ENCODE measurements at places on chromosomes 11 and 22.

- DNase-seq, result no peak
These were observed 765.4 kb upstream of the ANO3 start for GRCh38 chr11:25566298-25567200.

DNA sequence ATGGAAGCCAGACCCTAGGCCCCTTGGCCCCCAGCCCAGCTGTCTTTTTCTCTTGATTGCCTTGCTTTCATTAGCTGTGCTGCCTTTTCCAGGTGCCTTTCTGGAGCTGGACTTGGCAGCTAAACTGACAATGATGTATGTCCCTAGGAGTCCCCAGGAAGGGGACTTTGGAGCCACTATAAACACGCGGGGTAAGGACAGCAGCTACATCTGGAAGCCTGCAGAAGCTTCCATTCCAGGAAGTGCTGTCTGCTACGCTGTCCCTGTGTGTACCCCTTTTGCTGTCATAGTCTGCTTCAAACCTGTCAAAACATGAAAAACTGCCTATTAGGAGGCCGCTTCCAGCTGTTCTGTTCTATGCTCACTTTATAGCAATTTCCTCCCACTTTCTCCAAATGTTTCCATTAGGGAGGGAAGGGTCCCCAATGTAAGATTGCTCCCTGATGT lies 153.3 kb upstream of the RAG2 start:
- DNase-seq, result no peak

DNA sequence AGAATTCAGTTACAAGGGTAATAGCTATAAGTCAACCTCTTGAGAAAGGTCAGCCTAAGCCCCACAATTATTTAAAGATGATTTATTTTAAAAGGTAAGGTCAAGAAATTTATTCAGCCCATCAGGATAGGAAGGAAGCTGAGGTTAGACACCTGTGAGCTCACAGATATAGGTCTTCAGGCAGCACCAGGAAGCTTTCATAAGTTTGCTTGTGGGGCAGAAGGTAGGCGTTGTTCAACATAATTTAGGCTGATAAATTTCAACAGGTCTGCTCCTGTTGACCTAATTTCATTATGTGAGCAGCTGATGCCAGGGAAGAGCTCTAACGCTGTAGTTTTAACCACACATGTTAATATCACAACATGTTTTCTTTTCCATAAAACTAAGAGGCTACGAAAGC lies 118.1 kb upstream of the APOA1 start:
- DNase-seq, result no peak

GRCh38 chr11:123166071-123166559 lies 28.9 kb downstream of the CLMP start:
- peak; percentile 54 for DNase-seq

DNA sequence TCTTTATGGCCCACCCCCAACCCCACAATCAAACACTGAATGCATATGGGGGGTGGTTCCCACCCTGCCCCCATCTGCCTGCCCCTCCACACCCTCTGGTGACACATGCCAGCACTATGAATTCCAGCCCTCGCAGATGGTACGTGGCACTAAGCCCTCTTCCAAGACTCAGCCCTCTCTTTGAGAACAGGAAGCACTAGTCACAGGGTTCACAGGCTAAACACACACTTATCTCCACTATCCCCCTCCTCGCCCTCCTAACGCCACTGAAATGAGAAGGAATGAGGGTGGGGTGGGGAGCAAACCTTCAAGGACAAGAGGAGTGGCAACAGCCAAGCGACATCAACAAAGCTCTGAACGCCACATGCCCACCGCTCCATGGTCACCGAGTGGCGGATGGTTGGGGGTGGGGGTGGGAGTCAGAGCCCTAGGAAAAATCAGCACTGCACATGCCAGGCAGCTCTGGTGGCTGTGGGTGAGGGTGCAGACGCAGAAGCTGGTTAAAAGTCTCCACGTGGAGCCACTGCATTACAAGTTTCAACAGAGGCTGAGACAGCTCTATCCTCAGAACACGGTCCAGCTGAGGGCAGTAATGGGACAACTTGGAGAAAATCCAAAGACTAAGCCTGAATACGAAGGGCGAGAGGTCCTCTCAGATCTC lies 33.6 kb downstream of the TMEM184B start:
- peak; percentile 91 for DNase-seq

DNA sequence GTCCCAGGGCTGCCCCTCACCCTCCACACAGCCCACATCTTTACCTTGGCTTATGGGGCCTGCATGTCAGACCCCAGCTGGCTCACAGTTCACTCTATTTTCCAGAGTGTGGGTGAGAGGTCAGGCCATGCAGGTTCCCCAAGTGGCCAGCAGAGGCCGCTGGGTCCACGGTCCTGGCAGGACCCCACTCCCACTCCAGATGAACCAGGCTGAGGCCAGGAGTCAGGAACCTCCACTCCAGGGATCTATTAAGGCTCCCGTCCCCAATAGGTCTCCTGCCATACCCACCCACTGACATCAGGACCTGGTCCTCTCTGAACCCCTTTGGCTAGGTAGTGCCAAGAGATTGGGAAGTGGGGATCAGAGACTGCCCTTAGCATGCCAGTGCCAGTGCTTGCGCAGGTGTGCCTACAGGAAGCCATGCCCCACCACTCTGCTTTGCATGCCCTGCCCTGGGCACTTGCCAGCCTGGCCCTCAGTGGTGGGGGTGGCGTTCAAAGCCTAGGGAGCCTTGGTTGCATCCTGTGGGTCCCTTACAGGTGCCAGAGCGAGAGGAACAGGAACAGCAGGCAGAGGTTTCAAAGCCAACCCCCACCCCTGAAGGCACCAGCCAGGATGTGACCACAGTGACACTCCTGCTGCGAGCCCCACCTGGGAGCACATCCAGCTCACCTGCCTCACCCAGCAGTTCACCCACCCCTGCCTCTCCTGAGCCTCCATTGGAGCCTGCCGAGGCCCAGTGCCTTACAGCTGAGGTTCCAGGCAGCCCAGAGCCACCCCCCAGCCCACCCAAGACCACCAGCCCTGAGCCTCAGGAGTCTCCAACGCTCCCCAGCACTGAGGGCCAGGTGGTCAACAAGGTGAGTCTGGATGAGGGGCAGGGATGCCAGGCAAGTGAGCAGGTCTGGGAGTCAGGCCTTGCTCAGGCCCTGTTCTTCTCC lies 8.3 kb downstream of the SMTN start:
- peak; percentile 63 for DNase-seq
